ENCODE measurements at places on chromosomes 7 and 10.

DNA sequence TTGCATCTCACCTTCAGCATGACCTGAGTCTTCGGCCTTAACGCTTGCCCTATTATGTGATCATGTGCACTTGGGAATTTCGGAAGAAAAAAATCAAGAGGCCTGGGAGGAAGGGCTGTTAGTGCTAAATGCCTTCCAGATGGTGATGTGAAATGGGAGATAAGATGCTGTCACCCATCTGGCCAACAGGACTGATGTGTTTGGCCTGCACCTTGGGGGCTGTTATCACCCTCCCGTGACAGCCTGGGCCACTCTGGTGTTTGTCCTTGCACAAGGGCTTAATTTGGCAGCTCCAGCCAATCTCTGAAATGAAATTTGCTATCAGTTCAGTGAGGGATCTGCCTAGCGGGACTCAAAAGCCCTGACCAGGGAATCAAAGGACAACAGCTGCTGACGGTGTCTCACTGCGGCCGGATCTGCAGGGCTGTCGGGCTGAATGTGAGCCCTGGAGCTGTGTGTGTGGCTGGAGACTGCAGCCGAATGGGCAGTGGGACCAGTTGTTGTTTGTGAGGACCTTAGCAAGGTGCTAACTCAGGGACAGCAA, 131.4 kb upstream of the BTBD16 start:
- no peak for DNase-seq

GRCh38 chr7:84941936-84942335, 244.9 kb downstream of the SEMA3D start:
- DNase-seq: no peak

DNA sequence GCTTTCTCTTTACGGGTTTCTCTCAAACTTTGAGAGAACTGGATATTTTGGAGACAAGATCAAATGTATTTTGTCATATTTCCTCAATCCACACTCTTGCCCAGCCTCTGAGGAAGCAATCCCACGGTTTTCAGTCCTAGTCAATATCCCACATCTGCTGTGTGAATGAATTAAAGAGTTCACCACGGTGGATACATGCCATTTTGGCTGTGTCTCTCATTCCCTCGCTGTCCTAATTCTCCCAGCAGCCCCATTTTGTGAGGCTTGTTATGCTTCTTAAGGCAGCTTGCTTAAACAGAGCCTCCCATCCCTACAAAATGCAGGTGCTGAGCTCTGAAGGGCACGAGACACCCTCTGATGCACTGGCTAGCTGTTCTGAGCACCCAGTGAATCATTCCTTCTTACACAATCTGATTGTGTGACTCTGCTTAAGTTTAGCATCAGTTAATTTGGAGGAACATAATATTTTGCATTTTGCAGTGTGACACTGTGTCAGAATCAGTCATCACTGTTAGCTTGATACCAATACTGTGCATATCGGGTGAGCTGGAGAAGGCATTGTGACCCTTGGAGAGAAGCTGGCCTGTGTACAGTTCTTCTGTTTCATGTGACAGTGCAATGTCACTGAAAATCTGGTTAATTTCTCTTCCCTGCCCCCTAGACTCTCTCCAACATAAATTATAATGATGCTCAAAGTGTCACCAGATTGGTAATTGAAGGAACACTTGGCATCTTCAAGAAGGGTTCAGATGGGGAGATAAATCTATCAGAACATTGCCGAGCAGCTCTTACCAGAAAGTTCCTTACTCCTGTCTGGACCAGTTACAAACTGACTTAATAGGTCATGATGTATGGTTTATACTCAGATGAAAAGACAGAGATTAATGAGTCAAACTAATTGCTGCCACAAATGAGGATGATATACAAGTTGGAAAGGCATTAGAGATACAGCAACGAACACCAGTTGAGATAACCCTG, 103.7 kb upstream of the AOAH start:
- DNase-seq: no peak

DNA sequence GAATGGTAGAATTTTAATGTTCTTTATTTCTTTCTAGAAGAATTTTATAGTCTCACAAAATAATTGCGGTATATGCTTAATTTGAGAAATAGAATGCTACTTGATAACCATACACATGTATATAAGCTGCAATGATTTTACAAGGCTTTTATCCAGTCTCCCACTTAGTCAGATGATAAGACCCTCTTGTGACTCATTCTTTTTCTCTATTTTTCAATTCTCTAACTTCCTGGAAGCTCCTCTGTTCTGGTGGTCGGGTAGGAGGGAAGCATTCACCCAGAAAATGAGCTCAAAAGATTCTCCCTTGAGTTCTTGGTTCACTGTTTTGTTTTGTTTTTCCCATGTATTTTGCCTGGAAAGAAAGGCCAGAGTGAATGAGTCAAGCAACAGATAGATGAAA, 546.6 kb downstream of the INHBA start:
- DNase-seq: no peak

- no peak for DNase-seq
These were observed 209.0 kb upstream of the FZD1 start for GRCh38 chr7:91055219-91055618.

- no peak for DNase-seq
These were observed 18.7 kb downstream of the MPP7 start for GRCh38 chr10:28284126-28284525.

- DNase-seq: no peak
These were observed 147.4 kb upstream of the AGR3 start for GRCh38 chr7:17029150-17029549.

DNA sequence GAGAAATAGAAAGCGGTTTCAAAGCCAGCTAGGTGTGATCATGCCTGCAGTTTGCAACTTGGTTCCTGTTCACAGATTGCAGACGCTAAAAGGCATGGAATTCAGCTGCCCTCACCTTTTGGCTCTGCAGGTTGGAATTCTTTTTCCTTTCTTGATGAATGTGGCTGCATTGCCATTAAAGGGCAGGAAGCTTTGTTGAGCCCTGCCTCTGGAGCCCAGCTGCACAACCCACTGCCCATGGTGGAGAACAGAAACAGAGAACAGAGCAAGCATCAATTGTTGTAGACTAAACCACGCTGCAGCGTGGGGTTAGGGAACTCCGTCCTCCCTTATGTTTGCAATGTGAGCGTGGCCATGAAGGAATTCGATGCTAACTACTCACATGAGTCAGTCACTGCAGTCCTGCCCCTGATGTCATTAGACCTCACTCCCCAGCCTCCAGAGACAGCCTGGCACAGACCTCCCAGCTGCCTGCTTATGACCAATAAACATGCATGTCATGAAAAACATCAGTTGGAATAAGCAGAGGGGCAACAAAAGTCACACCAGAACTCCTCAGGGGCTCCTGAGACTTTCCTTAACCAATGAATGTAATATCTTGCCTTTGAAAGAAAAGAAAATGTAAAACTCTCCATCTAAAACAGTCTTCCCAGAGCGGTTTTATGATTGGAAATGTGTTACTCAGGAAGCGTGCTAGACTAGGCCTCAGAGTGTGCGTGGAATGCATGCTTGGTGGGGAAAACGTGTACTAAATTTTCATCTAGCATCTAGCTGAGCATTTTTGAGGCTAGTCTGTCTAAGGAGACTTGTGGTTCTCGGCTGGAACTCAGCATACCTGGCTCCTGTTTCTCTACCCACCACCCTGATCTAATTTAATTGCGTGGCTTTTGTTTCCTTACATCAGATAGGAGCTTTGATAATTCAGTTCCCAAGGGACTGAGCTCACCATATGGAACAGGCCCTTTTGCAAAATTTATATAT, 232.2 kb downstream of the KIAA1217 start:
- no peak for DNase-seq

- no peak for DNase-seq
These were observed 1050.9 kb upstream of the C7orf33 start for GRCh38 chr7:147539685-147540084.

DNA sequence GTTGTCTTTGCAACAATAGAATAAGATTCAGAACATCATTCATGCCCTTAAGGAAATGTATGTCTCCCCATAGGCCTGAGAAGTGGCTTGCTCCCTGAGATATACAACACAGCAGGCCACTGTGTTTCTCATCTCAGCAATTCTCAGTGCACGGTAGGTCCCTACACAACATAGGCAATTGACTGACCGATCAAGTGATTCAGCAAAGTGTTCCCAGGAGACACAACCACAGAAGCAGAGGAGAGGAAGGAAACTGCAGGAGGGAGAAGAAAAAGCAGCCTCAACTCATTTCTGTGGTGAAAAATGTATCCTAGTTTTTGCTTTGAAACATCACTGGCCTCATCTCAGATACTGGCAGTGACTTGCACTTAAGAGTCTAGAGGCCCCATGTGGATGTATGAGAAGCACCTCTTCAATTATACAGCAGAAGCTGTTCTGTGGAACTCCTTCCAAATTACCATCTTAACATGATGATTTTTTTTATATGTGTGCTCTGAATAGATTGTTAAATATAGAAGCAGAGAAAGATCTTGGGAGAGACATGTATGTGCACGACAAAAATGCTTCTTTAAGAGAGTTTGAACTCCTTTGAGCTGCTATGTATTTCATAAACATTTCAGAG, 306.8 kb downstream of the XPNPEP1 start:
- DNase-seq: no peak

DNA sequence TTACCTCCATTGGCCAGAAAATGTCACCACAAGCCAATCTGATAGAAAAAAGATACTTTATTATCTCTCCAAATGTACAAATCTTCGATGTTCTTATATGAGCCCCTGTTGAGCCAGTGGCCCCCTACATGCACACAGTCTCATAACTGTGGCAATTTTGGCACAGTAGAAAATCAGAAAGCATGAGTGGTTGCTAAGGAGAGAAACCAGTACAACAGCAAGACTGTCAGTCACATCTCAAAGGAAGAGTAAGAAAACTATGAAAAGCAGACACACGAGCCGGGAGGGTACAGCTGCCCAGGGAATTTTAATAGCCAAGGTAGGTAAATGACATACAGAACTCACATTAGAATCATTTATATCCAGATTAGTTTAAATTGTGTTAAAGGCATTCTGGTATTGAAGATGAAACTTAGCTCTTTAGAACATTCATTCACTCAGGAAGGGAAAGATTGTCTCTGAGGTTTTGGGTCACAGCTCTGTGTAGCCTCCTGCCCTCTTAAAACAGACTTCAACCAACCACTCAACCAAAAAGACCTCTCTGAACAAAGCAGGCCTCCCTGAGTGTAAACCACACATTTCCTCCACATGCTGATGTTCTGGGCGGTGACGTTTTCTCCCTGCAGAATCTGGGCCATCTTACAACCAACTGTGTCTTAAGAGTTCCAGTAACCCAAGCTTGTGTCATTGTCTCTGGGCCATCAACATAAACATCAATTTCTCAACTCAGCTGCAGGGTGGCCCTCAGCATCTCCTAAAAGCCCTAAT, 80.8 kb upstream of the ADAM12 start:
- DNase-seq: no peak

GRCh38 chr10:6164271-6165095, 38.2 kb upstream of the PFKFB3 start:
- DNase-seq: no peak

- no peak for DNase-seq
These were observed 320.9 kb upstream of the AUTS2 start for GRCh38 chr7:69277366-69277765.

DNA sequence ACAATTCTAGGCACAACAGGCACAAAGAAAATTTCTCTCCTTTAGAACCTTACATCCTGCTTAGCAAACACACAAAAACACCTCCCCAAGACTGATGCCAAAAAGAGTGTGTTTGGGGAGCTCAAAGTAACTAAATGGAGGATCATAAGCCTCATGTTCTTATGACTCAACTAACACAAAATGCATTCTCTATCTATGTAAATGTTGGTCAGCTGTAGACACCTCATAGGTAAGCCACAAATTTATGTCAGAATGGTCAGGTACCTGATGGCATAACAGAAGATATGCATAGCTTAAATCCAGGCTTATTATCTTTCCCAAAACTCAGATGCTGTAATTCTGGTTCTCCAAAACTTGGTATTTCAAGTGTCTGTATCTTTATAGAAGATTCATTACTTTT, 315.1 kb downstream of the C7orf25 start:
- no peak for DNase-seq

GRCh38 chr10:47137311-47137851, 162.6 kb upstream of the GDF10 start:
- no peak for DNase-seq

DNA sequence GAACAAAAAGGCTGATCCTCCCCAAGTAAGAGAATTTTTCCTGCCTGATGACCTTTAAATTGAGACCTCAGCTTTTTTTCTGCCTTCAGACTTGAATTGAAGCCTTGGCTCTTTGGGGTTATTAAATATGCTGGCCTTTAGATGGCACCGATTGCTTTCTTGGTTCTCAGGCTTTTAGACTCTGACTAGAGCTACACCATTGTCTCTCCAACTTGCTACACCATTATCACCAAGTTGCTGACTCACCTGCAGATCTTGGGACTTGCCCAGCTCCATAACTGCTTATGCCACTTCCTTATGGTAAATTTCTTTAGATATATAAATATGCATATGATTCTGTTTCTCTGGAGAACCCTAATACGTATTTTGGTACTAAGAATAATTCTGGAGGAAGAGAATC, 3.1 kb upstream of the ABCA13 start:
- no peak for DNase-seq

GRCh38 chr10:61897671-61898434, 3.6 kb upstream of the ARID5B start:
- no peak for DNase-seq

GRCh38 chr7:79282070-79282694, 171.3 kb downstream of the MAGI2 start:
- DNase-seq: no peak

DNA sequence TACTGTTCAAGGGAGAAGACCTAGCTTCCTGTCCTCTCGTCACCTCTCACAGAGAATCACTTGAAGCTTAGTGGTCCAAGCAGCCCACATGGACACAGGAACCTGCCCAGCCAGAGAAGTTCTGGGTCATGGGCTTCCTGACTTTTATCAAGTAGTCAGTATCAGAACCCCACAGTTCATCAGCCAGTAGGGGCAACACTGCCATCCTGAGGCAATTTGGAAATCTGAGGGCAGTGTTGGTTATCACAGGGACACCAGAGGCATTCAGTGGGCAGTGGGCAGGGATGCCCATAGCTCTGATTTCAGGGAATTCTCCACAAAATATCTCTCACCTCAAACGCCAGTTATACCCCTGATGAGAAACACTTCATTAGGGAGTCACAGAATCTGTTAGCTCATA, 22.5 kb upstream of the MGAM2 start:
- DNase-seq: no peak

DNA sequence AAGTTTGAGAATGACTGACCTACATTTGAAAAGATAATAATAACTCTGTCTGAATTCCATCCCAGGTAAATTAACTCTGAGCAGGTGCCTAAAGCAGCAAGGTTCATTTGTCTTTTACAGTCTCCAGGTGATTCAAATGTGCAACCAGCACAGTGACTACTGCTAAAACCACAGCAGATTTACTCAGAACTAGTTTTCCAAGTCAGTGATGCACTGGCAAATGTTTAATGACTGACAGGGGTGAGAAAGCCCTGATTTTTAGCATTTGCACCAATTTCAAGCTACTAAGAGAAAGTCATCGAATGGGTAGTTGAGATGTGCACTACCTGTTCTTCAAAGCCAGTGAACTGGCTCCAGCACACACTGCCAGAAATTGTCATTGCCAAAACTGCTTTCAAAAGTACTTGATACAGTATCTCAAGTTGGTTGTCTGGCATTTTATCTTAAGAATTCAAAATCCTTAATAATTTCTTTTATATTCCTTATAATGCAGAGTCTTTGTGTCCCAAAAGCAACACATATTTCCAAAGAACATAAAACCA, 60.3 kb downstream of the ATOH7 start:
- no peak for DNase-seq

- no peak for DNase-seq
These were observed 44.5 kb downstream of the FOXK1 start for GRCh38 chr7:4726566-4726965.

- no peak for DNase-seq
These were observed 48.1 kb upstream of the SEPTIN7 start for GRCh38 chr7:35752742-35753141.

GRCh38 chr7:40586197-40586596, 451.4 kb downstream of the SUGCT start:
- DNase-seq: no peak

Measured in NCI-H446 treated with DMSO at 0.1 percent for 48 hours (cell line).